ENCODE measurements at places on chromosomes 6 and 20.

GRCh38 chr6:136822046-136822375, 381 bp upstream of the PEX7 start:
- no peak for DNase-seq

DNA sequence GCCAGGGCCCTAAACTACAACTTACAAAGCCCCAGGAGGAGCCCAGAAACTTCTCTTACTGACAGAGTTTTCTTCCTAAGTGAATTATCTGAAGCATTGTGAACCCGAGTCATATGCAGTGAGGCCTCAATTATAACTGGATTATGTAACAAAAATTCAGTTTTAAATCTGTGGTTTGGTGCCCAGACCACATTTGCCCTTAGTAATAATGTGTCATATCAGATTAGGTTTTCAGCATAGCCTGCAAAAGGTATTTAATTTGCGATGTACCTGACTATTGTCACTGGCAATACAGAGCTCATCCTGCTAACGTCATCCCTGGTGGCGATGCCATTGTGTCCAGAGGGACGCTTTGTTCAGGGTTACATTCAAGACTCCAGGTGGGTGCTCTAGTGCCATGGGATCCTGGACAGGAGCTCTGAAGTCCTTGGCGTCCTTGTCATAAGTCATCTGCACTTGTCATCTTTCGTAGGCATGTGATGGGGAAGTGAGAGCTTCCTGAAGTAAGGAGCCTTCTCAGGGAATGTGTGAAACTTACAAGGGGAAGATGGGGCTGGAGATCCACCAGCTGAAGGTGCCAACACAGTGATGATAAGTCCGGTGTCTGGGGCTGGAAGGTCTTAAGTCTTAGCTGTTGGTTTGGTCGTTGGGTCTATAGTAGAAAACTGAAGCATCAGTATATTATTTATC, 65.1 kb downstream of the HIVEP1 start:
- no peak for DNase-seq

DNA sequence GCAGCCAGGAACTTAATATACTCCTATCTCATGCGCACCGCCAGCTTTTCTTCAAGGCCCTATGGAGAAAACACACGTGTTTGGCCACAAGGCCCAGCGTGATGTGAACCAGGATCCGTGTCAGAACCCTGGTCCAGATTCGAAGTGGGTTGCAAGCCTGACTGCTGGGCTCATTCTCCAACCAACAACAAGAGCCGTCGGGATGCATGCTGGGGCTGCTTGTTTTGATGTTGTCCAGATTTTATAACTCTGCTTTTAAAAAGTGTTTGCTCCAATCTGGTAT, 463 bp upstream of the SLC22A2 start:
- no peak for DNase-seq

DNA sequence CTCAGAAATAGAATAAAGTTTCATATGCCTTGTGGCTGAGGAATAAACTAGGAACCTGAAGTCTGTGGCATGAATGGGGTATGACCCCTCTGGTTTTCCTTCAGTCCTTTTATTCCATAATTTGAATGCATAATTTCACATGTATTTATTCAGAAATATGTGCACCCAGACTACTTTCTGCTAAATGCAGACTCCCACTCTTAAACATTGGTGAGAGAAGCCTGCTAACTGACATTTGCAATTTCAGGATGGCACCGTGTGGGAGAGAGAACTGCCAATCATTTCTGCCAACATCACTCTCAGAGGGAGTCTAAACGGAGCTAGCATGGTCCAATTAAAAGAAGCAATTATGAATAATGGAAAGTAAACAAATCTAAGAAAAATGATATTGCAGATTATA, 141.3 kb downstream of the ADGRB3 start:
- DNase-seq: no peak

GRCh38 chr6:52566853-52567279, 10.0 kb downstream of the TRAM2 start:
- no peak for DNase-seq

- DNase-seq: no peak
These were observed 69.0 kb upstream of the ZNF184 start for GRCh38 chr6:27541933-27542297.

GRCh38 chr6:52124126-52125121, 37.0 kb upstream of the PKHD1 start:
- no peak for DNase-seq

GRCh38 chr20:35947489-35947888, 6.8 kb downstream of the SCAND1 start:
- DNase-seq: no peak

DNA sequence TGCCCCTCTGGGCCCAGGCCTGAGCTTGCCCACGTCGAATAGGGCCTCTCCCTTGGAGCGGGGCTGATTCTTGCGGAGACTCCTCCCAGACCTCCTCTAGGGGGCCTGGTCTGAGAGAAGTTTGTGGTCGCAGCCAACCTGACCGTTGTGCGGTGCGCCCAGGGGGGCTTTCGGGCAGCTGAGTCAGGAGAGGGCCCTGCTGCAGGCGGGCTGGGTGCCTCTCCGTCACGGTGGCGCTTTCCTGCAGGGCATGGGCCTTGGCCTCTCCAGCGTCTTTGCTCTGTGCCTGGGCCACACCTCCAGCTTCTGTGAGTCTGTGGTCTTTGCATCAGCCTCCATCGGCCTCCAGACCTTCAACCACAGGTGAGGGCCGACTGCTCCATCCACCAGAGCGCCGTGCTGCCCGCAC, 12.9 kb downstream of the SLC17A9 start:
- no peak for DNase-seq

DNA sequence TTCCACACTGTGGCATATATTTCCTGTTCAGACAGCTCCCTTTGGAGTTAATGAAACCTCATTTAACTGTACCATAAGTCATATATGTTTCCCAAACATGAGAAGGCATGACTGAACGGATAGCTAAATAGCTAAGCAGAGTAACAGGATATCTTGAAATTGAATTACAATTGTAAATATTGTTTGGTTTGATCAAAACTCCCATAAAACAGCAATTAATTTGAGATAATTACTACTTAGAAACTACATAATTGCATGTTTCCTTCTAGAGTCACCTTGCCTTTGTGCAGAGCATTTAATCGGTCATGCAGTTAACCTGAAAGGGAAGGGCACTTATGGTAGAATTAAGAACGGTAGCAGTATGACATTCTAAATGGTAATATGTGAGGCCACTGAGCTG, 179.0 kb upstream of the MAP3K7 start:
- DNase-seq: no peak

DNA sequence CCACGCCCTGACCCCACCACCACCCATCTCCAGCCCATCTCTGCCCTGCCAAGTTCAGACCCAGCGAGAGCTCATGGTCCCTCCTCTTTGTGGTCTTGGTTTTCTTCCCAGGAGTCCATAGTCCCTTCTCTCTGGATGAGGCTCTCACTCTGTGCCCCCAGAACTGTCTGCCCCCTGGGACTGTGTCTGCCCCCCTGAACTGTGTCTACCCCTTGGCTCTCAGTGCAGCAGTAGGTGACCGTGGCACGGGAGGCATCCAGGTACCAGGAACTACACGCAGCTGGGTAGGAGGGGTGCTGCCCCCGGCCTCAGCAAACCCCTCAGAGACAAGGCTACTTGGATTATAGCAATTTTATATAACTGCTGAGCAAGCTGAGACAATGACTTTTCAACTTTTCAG, 23.6 kb downstream of the PRR18 start:
- DNase-seq: no peak

DNA sequence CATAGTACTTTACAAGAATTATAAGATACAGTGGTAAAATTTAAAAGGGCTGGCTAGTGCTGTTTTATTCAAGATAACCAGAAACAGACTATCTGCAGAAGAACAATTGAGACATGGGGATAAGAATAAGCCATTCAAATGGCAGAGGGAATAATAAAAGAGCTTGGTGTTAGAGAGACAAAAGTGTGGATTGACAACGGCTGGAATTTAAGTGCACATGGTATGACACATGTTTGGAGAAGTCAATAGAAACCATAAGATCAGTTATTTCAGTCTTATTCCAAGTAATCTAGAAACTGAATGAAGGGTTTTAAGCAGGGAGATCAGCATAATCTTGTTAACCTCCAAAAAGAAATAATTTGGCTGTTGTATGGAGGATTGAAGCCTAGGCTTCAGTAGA, 1205.5 kb upstream of the CITED2 start:
- DNase-seq: no peak

DNA sequence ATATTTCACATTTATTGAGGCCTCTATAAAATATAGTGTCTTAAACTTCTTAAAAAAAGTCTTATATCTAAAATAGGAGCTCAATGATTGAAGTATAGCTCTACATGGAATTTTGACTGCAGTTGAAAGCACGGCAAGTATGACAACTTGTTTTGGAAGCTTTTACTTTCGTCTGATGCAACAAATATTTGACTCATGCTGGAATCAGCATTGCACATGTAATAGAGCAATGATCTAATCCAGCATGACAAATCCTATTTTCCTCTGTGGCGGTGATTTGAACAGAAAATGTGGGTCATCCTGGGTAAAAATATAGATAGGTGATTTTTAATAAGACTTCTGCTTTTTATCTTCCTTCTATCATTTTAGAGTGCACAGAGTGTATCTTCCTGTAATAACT, 111.6 kb downstream of the TINAG start:
- DNase-seq: no peak

DNA sequence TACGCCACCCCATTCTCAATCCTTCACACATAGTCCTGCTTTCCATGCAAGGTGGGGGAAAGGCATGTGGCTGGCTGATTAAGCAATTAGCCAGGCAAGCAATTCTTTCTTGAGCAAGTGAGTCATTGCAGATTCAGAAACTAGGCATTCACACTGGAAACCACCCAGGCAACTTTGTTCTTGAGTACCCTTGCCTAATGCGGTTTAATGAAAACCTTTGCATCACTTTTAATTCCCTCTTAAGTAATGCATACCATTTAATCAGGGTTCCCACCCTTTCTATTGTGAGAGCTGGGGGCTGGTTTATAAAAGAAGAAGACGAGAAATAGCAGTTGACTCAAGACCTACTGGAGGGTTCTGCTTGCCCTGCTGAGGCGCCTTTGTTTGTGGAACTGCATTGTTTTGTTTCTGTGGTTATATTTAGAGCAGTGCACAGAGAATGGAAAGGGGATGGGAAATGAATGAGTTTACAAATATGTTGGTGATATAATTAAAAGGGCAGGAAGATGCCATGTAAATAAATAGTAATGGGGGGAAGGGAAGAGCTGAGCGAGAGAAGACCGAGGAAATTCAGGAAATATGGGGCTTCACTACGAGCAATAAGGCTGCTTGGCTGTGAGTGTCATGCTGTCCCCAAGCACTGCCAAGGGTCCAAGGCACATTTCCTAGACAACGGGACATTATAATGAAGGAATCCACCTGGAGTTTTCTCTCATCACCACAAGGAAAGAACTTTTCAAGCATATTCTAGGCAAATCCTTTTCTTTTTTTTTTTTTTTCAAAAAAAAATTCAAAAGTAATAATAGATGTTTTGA, 48.8 kb upstream of the TSHZ2 start:
- DNase-seq: no peak

- peak; percentile 48 for DNase-seq
These were observed 23.9 kb upstream of the MICB start for GRCh38 chr6:31473780-31474761.

- no peak for DNase-seq
These were observed 144.0 kb upstream of the PHACTR3 start for GRCh38 chr20:59460352-59460751.

- no peak for DNase-seq
These were observed 5.2 kb upstream of the PLCB1 start for GRCh38 chr20:8126841-8127378.

GRCh38 chr6:105374010-105374420, 28.9 kb downstream of the PREP start:
- DNase-seq: no peak

GRCh38 chr6:148516217-148516616, 173.6 kb downstream of the SASH1 start:
- no peak for DNase-seq

GRCh38 chr20:64222851-64223525, 32.6 kb upstream of the PCMTD2 start:
- DNase-seq: no peak

DNA sequence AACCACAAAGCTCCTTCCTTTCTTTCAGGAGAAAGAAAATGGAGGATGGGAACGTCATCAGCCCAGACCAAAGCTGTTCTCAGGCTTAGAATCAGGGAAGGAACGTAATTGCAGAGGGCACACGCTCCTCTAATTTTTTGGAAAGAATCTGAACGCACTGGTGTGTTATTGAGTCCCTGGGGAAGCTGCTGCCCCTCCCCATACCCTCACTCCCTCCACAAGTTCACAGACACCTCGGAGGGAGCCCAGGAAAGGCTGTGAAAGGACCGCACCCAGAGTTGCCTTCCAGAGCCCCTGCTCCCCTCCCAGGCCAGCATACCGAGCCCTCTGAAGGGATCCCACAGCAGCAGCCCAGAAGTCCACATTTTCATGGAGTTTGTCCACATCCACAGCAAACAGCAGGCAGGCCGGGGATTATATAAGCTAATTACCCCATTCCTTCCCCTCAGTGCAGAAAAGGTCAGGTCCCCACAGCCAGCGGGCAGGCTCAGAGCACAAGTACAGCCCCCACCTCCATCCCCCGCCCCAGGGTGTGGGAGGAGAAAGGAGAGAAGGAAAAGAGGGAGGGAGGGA, 53.7 kb downstream of the ANKRD60 start:
- no peak for DNase-seq

- no peak for DNase-seq
These were observed 49.7 kb upstream of the TIAM2 start for GRCh38 chr6:154945271-154945890.

DNA sequence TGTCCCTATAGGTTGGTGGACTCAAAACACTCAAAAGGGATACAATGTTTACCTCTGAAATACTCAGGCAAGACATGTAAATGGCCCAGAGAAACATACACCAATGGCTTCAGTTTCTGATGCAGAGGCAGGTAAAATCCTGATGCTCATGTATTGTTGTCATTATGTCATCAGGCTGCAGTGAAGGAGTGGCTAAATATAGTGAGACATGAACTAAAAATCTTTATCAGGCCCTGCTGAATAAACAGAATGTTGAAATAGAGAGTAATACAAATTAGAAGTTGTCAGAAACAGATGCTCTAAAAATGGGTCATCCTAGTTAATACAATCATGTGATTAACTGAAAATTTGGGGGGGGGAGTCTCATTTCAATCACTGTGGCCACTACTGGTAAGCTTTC, 20.4 kb downstream of the PTPRK start:
- no peak for DNase-seq

GRCh38 chr6:40340957-40341356, 246.2 kb downstream of the LRFN2 start:
- no peak for DNase-seq

All from activated CD8-positive, alpha-beta memory T cell treated with anti-CD3 and anti-CD28 coated beads for 24 hours (primary cell).